ENCODE measurements at places on chromosomes 3 and 15.
A peak's percentile ranks its signal among the peaks of the same experiment; 100 is the strongest.

- DNase-seq = no peak
Observed at GRCh38 chr3:173770796-173771573, 373.4 kb downstream of the NLGN1 start.

DNA sequence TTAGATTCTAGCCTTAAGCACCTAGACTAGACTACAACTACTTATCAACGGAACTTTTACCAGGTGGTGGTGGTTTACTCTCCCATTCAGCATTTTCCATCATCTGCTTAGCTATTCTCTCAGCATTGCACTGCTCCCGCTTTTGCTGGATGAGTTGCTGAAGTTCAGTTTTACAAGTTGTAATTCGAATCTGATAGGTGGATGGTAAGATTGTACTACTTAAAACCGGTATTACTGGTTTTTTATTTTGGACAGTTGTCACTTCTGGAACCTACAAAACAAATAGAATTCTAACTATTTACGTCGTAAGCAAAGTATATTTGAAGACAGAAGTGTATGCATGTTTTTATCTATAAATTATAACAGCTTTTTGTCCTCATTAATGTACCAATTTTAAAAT is 41.1 kb downstream of the PIK3R4 start:
- DNase-seq = no peak

DNA sequence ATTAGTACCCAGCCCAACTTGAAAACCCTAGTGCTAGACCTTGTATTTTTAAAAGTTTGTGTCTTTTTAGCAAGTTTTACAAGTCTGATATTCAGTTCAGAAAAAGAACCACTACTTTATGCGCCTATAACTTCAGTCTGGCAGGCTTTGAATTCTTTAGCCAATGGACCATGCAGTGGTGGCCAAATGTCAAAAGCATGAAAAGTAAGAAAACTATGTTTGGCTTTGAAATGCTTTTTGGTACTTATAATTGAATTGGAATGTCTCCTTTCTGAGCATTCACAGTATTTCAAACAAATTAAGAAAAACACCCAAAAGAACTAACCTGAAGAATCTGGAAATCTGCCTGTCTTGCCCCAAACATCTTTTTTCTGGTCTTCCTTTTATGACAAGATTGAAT is 12.8 kb downstream of the WDR48 start:
- peak; percentile 74 for DNase-seq

GRCh38 chr15:93865586-93865985 is 365.8 kb upstream of the MCTP2 start:
- DNase-seq = no peak

- DNase-seq = no peak
Observed at GRCh38 chr3:52232279-52233107, 6.5 kb downstream of the TWF2 start.

DNA sequence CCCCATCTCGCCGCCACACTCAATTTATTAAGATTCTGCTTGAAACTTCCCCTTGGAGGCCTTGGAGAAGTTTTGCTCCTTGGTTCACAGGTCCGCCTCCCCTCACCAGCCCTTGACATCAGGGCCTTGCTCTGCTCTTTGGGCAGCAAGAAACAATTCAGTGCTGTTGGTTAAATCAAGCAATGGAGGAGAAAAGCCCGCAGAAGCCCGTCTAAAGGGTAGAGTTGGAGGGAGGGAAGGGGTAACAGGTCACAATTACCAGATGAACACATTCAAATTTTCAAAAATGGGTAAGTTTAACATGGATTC is 429 bp downstream of the PARP9 start:
- DNase-seq = no peak

DNA sequence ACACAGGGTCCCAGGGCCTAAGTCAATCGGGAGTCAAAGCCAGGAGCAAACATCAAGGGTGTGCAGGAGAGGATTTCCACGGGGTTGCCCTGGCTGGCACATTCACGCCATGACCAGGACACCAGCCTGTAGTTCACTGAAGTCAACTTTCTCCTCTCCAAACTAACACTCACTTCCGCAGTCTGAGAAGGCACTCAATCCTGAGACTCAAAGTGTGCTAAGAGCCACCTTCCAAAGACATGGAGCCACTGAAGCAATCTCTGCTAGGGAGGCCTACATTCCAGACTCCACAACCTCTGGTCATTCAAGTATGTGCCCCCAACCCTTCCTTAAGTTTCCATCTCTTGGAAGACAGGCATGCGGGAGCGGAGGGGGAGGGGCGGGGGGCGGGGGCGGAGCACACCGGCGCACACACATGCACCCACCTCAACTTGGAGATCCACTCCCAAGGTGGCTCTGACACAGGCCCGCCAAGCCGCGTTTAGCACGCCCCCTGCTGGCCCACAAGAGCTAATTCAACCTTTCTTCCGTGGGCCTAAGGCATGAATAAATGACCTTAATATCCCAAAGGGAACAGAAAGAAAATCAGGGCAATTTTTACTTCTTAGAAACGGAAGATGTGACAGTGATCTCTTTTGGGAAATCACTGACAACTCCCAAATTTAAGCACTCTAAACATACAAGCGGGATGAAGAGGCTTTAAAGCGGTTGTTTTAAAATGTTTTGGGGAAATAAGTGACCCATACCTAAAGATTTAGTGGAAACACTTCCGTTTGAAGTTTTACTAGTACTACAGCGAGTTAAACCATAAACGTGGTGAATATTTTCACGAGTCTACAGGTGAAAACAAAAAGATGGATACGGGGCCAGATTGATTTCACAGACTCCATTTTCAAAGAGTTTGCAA is 162.5 kb upstream of the CHRNA7 start:
- DNase-seq = peak; percentile 27

DNA sequence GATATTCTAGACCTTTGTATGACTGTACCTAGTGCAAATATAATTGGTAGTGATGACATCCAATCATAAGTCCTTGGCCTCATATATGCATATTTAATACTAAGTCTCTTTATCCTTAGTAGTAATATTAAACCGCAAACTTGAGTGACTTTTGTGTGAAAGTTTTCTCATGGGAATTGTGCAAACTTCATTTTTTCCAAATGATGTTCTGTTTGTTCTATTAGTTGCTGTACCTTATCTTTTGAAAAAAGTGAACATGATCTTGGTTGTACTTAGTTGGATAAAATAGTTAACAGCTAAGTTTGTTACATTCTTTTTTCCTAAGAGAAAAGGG is 43.2 kb downstream of the TMEM45A start:
- DNase-seq = no peak

DNA sequence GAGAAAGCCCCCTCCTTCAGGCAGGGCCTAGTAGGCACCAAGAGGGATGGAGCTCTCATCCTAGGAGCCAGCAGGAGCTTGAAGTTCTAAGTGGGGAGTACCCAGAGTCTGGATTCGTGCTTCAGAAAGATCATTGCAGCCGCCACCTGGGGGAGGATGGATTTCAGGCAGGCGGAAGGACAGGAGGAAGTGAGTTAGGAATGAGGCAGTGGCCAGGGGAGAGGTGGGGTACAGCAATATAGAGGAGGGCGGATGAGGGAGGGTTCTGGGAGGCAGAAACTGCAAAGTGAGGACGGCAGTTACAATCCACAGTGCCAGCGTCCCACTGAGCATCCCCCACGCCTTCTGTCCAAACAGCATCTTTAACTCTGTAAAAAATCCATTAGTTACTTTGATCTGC is 65.2 kb upstream of the LINGO1 start:
- DNase-seq = no peak
